CD4-positive, alpha-beta T cell treated with Interleukin-2 at 100 ng/mL for 4 hours (primary cell): ENCODE measurements at places on chromosomes 5 and 9.

DNA sequence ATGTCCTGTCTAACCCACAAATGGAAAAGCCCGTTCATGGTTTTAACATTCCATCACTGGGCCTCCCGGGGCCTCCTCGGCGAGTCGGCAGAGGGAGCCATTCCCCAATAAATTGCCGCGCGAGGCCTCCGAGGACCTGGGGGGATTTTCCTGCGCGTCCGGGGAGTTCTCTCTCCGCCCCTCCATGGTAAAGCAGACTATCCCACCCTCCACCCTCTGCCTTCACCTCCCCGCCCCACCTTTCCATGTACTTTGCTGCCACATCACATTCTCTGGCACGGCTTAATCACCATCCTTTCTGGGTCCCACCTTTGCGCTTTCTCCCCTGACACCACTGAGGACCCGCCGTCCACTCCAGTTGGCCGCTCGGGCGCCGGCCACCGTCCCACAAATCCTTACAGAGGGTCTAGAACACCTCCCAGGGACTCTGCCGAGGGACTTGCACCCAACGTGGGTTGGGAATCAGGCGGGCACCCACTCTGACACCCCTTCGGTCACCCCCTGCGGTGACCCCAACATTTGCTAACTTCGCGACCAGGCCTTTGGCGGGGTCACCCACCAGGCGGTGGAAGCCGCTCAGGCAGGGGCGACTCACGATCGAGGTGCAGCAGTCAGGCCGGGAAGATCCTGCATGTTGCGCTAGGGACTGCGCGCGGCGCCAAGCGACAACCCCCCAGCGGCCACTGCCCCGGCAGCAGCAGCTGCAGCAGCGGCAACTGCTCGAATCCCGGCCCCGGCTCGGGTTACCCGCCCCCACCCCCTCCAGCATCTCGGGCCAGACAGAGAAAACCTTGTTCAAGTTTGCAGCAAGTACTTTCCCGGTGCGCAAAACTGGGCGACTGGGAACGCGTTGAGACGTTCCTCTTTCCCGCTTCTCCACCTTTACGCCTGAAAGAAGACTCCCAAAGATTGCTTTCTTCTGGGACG, at the start of gene MEGF10:
MEGF10 (plus strand) TSS at position 778 of the 927 bp plus-strand sequence. CDS start 40,513 bp downstream, outside the sequence.
- no peak for DNase-seq

DNA sequence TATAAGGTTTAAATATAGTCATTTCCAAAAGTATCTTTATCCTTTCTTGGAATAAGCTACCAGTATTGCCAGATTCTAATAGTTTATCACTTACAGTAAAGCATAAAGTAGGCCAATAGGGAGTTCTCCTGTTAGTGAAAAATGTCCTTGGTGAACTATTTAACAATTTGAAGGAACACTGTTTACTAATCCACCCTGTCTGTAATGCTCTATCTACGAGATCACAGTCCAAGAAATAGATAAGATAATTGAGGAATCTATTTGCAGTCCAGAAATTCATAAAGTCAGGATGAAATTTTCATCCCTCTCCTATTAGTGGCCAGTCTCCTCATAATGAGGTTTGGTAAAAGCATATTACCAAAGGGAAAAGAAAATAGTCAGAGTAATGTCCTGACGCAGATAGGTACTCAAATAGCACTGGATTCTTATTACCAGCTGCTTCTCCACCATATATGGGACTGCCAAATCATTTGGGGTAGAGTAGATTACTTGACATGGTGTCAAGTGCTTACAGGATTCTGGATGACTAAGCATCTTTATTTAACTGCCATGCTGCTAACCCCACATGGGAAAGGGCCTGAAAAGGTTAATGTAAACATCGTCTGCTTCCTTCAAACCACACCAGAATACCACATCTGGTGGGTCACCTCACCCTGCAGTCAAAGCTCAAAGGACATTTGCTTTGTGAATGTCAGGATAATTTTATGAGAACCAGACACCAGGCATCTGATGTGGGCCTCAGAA, 808.1 kb downstream of the EFNA5 start:
- no peak for DNase-seq

DNA sequence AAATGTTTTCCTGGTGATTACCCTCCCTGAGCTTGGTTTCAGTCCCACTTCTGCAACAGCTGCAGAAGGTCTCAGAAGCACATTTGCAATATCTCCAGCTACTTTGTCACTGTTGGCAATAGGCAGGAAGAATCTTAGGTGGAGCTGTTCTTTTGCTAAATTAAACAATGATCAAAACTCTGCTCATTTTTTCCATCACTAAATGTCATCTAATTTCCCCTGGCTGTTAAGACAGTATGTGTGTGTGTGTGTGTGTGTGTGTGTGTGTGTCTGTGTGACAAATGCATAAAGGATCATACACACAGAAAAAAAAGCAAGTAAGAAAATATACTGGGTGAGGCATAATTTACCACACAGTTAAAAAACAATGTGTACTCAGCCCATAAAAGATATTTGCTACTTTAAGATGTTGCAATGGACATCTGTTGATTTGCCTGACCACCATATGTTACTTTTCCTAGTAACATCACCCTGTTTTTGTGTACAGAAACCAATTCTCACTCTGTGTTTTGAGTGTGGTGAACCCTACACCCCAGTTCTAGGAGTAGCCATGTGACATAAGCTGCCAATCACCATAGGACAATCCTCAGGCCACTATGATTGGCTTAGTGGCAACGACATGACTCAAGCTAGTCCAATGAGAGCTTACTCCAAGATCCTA, 572.6 kb upstream of the CLINT1 start:
- no peak for DNase-seq

- no peak for DNase-seq
These were observed 16.9 kb upstream of the COL5A1 start for GRCh38 chr9:134624621-134625181.

DNA sequence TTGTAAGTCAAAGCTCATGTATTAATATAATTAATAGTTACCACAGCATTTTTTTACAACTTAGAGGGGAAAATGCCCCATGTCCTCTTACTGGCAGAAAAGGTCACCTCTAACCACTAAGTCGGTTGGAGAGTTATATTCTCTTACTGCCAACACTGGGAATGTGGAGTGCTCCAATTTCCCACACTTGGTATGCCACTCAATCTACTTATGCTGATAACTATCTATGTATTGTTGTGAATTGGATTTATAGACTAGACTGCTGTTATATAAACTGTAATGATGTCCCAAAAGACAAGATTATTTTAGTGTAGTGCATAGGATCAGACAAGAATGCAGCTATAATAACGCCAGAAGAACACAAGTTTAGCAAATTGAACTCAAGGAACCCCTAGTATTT, 2385.2 kb upstream of the C9orf72 start:
- DNase-seq = no peak
